ENCODE measurements at places on chromosomes 7 and 10.
A peak's percentile ranks its signal among the peaks of the same experiment; 100 is the strongest.

- DNase-seq = no peak
These were observed 24.8 kb downstream of the GBX1 start for GRCh38 chr7:151142686-151143040.

GRCh38 chr7:140694592-140694991, 1.9 kb upstream of the NDUFB2 start:
- DNase-seq = no peak

GRCh38 chr7:33457039-33457438, 327.7 kb downstream of the BBS9 start:
- DNase-seq = no peak

DNA sequence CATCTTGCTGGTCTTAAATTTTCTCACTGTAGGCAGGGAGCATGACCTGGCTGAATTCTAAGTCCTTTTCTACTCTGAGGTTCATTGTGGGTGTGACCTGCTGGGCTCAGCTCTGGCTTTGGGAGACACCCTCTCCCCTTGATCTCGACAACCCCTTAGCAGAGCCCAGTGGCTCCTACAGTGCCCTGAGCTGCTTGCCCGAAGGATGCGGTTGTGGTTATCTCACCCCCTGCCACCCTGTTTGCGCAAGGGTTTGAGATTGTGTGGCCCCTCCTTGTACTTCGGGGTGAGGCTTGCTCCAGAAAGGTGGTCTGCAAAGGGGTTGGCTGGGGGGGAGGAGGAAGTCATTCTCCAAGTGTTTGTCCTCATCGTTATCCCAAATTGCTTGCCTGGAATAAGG, 55.3 kb downstream of the TCF7L2 start:
- DNase-seq = no peak

GRCh38 chr10:85280014-85280413, 951.6 kb downstream of the CCSER2 start:
- DNase-seq = no peak

DNA sequence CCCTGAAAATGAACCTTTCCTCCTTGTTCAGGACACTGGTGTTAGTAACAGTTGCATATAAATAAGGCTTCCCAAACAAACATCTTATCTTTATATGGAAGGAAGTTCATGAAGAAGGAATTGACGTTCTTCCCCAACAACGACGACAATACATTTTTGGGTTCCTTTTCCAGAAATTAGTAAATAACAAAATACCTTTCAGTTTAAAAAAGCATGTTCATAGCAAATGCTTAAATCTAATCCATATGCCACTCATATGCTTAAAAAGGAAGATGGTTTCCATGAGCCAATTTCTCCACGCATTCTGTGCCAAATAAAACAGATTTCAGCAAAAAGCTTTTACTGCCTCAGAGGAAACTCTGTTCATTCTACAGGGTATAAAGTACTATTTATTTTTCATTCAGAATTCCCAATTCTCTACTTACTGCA, 182.6 kb downstream of the COBL start:
- no peak for DNase-seq

DNA sequence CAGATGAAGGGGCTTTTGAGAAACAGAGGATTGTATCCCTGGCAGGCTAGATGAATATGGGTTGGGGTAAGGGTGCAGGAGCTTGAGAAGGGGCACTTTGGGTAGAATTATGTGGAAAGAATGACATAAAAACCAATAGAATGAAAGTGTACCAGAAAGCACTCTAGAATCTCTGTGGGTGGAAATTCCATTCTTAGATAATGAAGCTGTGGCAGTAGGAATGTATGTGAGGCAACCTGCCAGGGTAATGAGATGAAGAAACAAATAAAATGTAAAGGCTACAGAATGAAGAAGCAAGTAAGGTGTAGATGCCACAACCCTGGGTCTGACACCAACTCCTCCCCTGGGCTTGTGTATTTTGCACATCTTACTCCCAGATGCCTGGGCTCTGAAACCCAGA, 16.8 kb downstream of the NOBOX start:
- DNase-seq = peak; percentile 61

- no peak for DNase-seq
These were observed 358.7 kb downstream of the PHF14 start for GRCh38 chr7:11332186-11332864.

GRCh38 chr7:77370606-77371005, 45.5 kb downstream of the GSAP start:
- DNase-seq = no peak

DNA sequence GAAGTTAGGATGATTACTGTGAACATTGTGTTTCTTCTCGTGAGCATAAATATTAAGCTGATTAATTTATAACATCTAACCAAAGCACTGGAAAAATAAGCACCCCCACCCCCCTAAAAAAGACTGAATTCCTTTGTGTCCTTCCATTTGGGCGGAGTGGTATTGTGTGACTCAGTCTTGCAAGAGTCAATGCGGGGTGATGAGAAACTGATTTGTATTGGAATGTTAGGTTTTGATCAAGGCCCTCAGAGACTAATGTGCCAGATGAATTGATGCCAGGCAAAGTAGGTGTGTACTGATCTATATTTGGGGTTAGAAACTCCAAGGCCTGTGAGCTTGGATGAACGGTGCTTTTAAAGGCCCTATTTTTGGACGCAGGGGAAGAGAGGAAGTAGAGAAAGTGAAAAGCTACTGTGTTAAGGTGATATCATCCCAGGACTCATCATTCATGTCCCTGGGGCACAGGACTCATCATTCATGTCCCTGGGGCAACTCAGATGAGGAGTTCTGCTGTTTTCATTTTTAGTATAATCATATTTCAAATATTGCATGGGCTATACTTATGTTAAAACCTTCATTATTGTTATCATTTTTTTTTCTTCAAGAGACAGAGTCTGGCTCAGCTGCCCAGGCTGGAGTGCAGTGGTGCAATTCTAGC, 61.3 kb upstream of the PTN start:
- DNase-seq = no peak

GRCh38 chr10:86443069-86443468, 76.5 kb upstream of the GRID1 start:
- peak; percentile 48 for DNase-seq

- DNase-seq = no peak
These were observed 246.1 kb downstream of the LRRTM3 start for GRCh38 chr10:67171970-67172369.

DNA sequence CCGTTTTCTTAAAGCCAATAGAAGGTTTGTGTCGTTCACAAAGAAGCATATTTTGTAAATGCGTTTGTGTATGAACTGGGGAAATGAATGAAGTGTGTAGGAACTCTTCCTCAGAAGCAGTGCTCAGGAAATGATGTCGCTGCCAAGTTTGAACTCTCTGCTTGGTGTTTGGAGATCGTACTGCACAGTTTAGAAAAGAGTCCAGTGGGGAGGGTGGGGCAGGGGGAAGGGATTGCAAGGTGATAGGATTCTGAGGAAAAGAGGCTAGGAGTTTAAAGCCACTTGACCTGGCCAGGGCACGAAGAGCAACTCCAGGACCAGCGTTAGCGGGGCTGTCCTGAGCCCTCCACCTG, 122.2 kb downstream of the CUBN start:
- no peak for DNase-seq

- DNase-seq = peak; percentile 94
These were observed 478.5 kb downstream of the KIF20B start for GRCh38 chr10:90179696-90180407.

GRCh38 chr10:129531195-129531968, 64.3 kb downstream of the MGMT start:
- DNase-seq = peak; percentile 27

GRCh38 chr7:132117181-132117580, 459.1 kb downstream of the PLXNA4 start:
- peak; percentile 40 for DNase-seq

- DNase-seq = no peak
These were observed 886.8 kb downstream of the LRMDA start for GRCh38 chr10:76318211-76318610.

GRCh38 chr10:109891105-109891504, 32.2 kb downstream of the XPNPEP1 start:
- DNase-seq = no peak

- DNase-seq = peak; percentile 34
These were observed 35.5 kb upstream of the BICC1 start for GRCh38 chr10:58477122-58477521.

DNA sequence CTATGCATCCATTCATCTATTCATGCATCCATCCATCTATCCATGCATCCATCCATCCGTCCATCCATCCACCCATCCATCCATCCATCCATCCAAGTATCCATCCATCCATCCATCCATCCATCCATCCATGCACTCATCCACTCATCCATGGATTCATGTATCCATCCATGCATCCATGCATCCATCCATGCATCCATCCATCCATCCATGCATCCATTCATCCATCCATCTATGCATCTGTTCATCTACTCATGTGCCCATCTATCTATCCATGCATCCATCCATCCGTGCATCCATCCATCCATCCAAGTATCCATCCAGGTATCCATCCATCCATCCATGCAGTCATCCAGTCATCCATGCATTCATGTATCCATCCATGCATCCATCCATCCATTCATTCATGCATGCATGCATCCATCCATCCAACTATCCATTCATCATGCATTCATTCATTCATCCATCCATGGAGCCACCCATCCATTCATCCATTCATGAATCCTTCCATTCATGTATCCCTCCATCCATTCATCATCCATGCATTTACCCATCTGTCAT, 132.0 kb downstream of the DYNC2I1 start:
- no peak for DNase-seq

- peak; percentile 87 for DNase-seq
These were observed 47.7 kb downstream of the LRGUK start for GRCh38 chr7:134174795-134175261.

DNA sequence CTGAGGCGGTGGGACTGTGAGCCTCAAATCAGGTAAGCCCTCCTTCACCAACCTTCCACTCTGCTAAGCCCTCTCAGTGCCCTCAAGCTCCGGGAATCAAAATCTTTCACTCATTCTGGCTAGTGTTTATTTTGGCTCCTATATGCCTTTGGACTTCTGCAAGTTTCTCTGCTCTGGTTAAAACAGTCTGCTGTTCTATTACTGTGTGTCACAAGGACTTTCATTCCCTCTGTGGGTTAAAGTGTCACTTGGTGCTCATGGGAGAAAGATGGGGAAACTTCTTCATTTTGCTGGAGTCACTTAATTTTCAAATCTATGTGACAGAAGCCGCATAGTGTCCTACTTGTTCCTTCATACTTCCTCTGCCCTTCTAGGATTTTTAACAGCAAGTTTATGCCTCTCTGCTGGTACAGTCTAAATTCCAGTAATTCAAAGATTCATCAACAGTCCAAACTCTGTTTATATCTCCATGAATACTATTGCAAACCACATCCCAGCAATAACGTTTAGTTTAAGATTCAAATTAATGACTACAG, 61.3 kb downstream of the CD36 start:
- no peak for DNase-seq

DNA sequence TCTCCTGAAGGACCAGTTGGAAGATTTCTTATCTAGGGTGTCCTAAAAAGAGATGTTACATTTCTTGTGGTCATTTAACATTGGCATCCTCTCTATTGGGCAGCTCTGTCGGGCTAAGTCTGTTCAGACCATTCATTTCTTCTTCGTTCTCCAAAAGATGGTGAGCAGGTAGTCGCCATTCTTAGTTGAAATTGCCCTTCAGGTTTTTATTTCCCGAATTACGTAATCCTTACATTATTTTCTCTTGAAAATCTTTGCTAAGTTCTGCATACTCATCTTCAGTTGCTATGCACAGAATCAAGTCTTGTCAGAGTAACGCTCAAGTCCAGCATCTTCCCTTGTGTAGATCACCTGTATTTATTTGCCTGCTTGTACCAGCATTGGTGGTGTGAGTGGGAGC, 53.6 kb downstream of the DAGLB start:
- DNase-seq = no peak

DNA sequence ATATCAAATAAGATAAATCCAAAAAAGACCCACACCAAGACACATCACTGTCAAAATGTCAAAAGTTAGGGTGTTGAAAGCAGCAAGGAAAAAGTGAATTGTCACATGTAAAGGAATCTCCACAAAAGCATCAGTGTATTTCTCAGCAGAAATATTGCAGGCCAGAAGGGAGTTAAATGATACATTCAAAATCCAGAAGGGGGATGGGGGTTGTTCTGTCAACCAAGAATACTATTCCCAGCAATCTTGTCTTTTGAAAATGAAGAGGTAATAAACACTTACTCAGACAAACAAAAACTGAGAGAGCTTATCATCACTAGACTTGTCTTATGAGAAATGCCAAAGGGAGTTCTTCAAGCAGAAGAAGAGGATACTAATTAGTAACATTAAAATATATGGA, 191.1 kb upstream of the NOBOX start:
- DNase-seq = no peak

GRCh38 chr7:17134786-17135185, 163.7 kb upstream of the AHR start:
- DNase-seq = no peak

GRCh38 chr10:24451325-24451820, 242.4 kb downstream of the KIAA1217 start:
- DNase-seq = no peak

DNA sequence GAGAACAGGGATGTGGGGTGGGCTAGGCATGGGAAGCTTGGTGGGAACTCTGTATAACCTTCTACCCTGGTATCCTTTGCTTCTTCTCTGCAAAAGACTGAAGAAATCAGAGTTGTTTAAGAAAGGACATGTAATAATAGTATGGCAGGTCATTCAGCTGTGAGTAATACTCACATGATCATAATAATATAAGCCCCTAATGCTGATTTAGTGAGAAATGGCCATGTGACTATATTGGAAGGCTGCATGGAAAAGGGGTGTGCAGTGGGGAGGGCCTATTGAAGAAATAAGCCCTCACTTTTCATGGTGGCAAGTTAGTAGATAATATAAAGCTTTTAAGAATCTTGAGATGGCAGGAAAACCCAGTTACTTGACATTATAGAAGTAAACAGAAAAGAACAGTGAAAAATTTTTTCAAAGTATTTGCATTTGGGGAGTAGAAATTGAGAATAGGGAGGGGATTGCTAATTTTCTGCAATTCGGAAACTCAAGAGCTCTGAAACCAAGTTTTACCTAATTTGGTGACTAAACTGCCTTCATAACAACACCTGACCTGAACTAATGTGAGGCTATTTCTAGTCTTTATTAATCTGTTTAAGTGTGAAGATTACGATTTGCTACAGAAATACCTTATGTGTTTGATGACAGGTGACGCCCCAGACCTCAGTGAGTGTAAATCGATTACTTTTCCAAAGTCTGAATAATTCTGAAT, 44.4 kb downstream of the ATXN7L1 start:
- no peak for DNase-seq

- no peak for DNase-seq
These were observed 43.9 kb upstream of the ARHGAP12 start for GRCh38 chr10:31972519-31973041.

DNA sequence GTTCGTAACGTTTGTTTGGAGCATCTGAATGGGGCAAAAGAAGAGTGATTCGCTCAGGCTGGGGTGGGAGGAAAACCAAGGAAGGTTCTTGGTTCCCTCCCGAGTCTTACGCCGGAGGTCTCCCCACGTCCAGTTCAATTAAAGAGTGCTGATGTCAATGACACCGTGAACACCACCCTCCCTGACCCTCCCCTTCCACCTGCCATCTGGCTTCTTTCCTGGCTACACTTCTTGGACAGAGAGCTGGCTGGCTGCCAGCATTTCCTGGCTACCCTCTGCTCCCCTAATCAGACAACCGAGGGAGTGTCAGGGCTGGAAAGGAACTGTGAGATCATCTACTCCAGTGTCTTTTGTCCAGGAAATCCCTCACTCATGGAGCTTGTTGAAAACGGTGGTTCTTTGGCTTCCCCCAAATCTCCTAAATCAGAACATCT, 24.1 kb upstream of the FFAR4 start:
- no peak for DNase-seq
